ENCODE measurements at places on chromosomes 7 and 10.

DNA sequence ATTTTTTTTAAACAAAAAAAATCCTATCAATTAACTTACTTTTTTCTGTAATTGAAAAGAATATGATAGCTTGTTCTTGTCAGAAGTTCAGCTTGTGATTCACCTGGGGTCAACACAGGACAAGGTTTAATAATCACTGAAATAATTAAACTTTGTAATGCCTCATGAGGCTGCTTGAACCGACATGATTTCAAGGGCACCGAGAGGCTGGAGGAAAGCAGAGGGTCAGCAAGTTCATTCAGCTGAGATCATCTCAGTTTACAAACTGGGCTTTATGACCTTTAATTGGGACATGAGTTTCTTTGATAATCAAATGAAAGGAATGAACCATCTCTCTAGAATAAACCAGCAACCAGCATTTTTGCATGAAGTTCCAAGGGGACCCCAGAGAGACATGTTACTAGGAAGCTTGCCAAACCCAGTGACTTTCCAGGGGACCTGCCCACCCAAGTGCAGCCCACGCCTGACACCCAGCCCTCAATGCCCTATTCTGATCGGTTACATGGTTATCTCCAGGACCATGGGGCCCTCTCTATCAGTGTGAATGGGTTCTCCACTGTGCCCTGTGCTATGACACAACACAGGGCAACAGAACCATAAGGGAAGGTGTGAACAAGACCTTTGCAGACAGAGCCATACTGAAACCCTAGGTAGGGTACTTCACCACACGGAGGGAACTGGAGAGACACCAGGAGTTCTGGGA lies 7.8 kb upstream of the CYP3A4 start:
- DNase-seq, result no peak

GRCh38 chr10:108095932-108096925 lies 931.7 kb upstream of the SORCS1 start:
- DNase-seq, result no peak

DNA sequence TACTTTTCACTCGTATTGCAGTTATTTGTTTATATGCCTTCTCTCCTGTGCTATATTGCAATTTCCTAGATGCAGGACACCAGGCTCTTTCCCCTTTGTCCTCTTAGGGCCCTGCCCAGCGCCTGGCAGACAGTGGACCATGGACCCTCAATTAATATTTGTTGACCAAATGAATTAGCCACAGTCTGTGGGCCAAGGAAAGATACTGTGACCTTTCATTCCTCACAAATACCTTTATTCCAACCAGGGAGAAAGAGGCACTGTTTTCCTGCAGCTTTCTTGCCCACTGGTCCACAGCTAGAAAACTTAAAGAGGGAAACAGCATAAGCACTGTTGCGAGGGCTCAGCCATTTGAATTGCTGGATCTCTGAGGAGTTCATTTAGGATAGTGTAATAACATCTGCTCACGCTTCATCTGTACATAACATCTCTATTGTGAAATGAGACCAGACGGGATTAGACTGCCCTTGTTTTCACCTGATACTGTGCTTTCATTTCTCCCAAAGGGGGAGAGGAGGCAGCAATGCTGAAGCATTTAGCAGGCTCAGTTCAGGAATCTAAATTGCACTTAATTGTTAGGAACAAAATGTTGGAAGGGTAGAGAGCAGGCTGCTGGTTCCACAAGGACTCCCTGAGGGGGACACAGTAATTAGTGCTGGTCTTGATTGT lies 46.7 kb downstream of the TNS3 start:
- no peak for DNase-seq

- DNase-seq, result peak; percentile 48
Measured at GRCh38 chr10:43395571-43396060, 13.4 kb downstream of the HNRNPF start.

DNA sequence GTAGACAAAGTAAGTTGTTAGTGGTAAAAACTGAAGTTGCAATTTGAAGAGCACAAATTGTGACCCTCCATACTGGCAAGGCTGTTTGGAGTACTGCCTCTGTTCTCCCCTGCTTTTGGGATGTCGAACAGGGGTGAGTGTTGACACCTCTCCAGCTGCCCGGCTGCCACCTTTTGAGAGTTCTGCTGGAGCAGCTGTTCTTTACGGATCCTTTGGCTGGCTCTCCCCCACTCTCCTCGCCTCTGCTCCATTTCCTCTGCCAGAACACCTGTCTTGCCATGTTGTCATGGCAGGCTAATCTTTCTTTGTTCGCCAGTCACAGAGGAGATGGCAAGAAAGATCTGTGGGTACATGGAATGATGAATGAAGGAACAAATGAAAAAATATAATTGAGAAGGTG lies 34.9 kb downstream of the INSYN2A start:
- DNase-seq, result no peak

DNA sequence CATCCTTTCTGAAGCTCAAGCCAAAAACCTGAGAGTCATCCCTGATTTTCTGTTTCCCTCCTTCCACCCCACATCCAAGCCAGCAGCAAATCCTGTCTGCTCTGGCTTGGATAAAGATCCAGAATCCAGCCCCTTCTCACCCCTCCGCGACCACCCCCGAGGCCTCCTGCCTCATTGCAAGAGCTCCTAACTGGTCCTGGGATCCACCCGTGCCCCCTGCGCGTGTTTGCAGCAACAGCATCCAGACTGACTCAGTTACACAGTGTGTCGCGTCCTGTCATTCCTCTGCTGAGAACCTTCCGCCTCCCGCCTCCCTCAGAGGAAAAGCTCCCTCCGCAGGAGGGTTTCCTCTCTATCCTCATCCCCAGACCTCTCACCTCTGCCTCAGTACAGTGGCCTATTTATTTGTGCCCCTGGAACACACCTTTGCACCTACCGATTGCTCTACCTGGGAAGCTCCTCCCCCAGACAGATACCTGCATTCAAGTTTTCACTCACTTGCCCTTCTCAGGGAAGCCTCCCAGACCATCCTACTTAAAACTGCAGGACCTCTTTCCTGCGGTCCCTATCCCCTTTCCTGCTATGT lies 21.6 kb upstream of the GRID1 start:
- no peak for DNase-seq

DNA sequence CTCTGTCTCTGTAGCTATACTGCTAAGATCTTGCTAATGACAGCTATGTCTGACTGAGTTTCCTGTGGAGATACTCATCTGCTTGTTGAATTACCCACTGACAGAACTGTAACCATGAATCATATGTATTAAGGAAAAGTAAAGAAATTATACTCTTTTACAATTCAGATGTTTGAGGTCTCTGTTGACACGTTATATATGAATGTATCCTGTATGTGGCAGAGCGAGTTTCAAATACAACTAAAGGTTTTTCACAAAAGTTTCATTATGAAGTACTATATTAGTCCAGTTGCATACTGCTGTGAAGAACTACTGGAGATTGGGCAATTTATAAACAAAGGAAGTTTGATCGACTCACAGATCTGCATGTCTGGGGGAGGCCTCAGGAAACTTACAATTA lies 232.5 kb downstream of the CDK14 start:
- no peak for DNase-seq

DNA sequence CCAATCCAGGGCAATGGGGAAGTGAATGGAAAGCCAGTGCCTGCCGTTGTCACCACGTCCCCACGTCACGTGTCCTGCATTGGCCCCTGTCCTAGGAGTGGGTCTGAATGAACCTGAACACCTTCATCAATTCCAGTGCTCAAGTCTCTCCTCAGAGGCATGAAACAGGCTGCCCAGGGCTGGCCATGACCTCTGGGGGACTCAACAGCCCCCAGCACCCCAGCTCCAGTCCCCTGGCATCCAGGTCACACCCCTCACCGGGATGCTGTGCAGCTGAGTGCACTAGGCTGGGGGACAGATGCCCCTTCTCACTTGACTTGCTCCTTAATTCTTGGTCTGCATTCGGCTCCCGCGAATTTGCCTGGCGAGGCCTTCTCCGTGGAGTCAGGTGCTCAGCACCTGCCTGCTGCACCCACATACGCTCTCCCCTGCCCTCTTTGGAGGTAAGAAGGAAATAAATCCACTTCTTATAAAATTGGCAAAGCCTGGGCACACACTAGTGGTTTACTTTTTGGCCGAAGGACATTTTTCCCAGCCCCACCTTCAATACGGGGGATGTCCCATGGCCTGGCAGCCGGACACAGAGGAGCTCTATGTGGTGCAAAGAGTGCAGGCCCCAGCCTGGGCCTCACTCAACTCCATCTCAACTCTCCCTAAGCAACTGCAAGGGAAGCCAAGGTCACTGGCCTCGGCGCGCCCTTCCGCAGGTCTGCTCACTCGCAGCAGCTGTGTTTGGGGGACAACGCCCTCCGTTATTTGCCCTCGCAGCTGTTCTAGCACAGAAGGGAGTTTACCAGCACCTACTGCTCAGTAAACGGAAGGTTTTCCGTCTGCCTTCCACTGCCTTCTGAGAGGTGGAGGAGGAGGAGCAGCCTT lies 77.6 kb upstream of the SHH start:
- DNase-seq, result no peak

- no peak for DNase-seq
Measured at GRCh38 chr7:144487901-144488300, 84.4 kb upstream of the NOBOX start.

- DNase-seq, result peak; percentile 65
Measured at GRCh38 chr7:32942415-32943251, 14.6 kb upstream of the FKBP9 start.

GRCh38 chr7:30683816-30684215 lies 1.6 kb upstream of the CRHR2 start:
- DNase-seq, result no peak

DNA sequence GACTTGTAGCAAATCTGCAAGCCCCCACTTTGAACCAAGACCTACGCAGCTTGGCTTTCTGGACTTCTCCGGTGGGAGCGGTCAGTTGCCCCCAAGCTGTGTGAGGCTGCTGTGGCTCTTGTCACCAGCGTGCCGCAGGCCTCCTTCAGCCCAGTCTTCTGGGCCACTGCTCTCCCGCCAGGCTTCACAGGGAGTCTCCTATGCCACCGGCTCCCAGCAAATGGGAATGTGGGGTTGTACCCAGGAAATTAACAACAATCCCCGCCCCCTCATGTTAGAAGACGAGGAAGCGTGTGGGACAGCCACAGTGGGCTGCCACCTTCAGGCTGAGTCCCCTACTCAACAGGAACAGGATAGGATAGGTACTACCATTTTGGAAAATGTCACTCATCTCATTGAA lies 4.2 kb downstream of the WDR86 start:
- DNase-seq, result no peak

GRCh38 chr7:135330088-135330487 lies 96.5 kb downstream of the STRA8 start:
- no peak for DNase-seq

GRCh38 chr7:44748948-44749731 lies 493 bp downstream of the ZMIZ2 start:
- DNase-seq, result no peak

DNA sequence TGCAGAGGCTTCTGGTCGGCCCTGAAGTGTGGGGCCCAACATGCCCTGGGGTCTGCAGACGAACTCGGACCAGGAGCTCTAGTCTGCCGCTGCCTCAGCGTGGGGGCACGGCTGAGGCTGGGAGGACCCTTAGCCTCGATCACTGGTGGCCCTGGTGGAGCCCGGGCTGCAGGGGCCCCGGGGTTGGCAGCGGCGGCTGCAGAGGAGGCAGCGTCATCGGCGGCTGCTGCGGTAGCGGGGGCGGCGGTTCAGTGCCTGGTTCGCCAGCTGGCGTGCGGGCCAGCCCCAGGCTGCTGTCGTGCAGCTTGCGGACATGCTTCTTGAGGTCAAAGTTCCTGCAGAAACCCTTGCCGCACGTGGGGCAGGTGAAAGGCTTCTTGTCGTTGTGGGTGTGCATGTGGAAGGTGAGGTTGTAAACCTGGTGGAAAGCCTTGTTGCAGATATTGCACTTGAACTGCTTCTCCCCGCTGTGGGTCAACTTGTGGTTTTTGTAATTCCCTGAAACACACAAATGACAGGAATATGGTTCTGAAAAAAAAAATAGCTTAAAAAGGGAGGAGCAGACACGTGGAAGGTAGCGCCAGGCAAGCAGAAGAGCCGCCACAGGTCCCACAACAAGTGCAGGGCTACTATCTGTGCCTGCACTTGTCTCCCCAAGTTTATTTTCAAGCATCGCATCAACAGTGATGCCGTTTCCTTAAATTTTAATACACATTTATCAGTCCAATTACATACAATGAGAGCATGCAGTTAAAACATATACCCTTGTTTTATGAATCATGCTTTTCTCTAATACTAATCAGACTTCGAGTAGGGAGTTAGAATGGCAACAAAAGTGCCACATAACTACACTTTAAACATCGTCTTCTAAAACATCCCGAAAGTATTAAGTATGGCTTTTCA lies 2.4 kb downstream of the FEZF1 start:
- DNase-seq, result no peak

GRCh38 chr10:86020134-86020533 lies 346.5 kb downstream of the GRID1 start:
- no peak for DNase-seq

- no peak for DNase-seq
Measured at GRCh38 chr10:49150426-49150825, 16.6 kb upstream of the FAM170B start.

DNA sequence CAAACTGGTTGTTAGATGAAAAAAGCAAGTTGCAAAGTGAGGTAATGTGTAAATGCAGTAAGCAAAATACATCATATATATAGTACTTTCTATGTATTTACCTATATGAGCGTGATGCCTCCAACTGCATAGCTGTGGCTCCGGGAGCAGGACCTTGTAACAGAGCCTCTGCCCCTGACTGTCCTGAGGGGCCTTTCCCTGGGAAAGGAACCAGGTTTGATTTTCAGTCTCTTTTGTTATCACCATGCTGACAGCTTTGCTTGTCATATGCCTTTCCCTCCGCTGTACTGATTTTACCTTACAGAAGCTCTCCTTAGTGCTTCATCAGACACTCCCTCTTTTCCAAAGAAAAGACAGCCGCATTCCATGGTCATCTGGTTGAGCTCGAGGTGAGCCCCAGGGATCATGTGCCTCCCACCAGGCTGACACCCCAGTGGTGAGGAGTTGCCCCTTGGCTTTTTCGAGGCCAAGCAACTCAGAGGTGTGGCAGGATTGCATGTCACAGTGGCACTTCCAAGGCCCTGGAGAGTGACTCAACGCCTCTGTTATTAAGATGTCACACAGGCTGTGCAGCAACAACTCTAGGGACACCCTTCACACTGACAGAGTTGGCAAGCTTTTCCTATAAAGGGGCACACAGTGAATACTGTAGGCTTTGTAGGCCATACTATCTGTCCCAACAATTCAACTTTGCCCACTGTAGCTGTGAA lies 78.9 kb downstream of the ALOX5 start:
- no peak for DNase-seq

GRCh38 chr7:137885678-137886077 lies 38.9 kb upstream of the DGKI start:
- DNase-seq, result no peak

DNA sequence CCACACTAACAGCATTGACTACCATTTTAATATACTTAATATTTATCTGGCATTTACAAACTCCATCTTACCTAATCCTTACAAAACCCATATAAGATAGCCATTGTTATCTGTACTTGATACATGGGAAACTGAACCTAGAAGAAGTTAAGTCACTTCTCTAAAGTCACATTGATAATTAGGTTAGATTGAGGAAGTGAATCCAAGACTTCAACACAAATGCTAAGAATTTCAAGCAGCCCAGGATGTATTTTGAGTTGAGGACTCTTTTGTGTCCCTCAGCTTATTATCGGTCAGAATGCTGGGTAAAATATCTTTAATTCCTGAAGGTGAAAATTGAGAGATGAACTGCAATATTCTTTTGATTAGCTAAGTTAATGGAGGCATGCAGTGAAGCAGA lies 465.5 kb downstream of the PHTF2 start:
- no peak for DNase-seq
